Motor neuron (in vitro differentiated cells): ENCODE measurements at places on chromosomes 4 and X.

- ATAC-seq = no peak
Measured at GRCh38 chr4:144360146-144360793, 219.8 kb upstream of the GYPA start.

GRCh38 chr4:25320773-25321172, 8.2 kb downstream of the ZCCHC4 start:
- ATAC-seq = no peak

DNA sequence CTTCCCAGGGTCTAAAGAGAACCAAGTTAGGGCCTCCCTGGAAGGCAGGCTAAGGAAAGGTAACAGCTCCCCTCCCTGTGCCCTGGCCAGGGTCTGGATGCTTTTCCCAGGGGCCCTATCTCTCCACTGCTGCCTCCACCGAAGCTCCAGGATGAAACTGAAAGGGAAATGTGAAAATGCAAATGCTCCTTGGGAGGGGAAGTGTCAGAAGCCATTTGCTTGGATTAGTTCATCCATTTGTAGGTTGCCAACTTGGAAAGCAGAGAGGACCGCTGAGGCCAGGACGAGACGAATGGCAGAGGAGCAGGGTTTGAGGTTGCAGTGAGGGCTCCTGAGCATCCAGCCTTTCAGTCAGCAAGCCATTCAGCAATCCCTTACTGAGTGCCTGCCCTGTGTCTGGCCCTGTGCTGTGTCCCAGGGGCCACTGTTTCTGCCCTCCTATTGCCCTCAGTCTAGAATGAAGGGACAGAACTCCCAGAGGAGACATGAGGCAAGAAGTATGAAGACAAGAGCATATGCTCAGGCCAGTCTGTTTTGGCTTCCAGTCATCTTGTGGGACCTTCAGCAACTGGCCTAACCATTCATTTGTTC, 45.9 kb upstream of the PGRMC1 start:
- ATAC-seq = no peak

DNA sequence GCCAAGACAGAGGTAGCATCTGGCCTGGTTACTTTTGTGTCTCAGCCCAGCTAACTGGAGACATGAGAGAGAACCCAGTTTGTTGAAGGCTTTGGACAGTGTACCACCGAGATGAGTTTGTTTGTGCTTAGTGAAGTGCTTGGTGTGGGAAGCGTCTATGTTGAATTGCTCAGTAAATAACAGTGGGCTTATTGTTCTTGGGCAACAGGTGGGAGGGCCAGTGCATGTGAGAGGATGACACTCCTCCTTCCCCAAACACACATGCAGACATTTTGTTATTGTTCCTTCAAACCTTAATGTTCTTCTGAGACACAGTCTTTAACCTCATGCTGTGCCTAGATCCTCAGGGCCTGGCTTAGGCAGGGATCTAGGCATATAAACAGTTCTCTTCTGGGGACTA, 39.7 kb downstream of the MSN start:
- ATAC-seq = no peak

GRCh38 chr4:149158817-149159216, 656.8 kb downstream of the IQCM start:
- no peak for ATAC-seq

DNA sequence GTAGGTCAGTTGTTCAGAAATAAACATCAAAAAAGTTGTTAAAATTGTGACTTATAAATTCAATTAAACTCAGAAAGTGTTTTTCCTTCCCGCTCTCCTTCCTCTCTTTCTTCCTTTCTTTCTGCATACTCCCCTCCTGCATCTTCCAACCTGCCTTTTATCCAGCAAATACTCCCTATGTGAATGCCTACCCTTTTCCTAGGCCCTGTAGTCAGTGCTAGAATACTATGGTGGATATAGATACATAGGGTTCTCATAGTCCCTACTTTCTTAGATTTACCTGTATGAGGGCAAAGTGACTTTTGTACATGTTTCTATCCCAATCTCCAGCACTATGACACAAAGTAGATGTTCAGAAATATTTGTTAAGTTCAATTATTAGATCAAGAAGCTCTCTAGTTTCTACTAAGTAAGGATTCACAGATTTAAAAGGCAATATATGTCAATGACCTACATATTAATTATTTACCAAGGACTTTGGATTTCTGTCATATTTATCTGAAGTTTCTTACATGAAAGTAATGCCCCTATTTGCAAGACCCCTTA, 732 bp downstream of the SULT1E1 start:
- no peak for ATAC-seq

- no peak for ATAC-seq
Measured at GRCh38 chr4:104351706-104352105, 143.0 kb downstream of the CXXC4 start.

- ATAC-seq = no peak
Measured at GRCh38 chr4:113524505-113525186, 236.9 kb downstream of the CAMK2D start.

- ATAC-seq = no peak
Measured at GRCh38 chr4:187118602-187119120, 395.0 kb upstream of the FAT1 start.

GRCh38 chr4:2686379-2687265, 69.5 kb downstream of the TNIP2 start:
- no peak for ATAC-seq

- ATAC-seq = no peak
Measured at GRCh38 chr4:9812501-9813340, 31.3 kb downstream of the DRD5 start.

- no peak for ATAC-seq
Measured at GRCh38 chr4:85798012-85798770, 323.2 kb downstream of the ARHGAP24 start.

GRCh38 chr4:110624904-110625494, 2.1 kb upstream of the PITX2 start:
- no peak for ATAC-seq

DNA sequence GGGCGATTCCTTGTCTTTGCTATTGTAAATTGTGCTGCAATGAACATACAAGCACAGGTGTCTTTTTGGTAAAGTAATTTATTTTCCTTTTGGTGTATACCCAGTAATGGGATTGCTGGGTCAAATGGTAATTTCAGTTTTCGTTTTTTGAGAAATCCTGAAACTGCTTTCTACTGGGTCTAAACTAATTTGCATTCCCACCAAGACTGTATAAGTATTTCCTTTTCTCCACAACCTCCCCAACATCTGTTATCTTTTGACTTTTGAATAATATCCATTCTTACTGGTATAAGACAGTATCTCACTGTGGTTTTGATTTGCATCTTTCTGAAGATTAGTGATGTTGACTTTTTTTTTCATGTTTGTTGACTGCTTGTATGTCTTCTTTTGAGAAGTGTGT, 2506.0 kb downstream of the PCDH7 start:
- ATAC-seq = no peak

- ATAC-seq = no peak
Measured at GRCh38 chrX:44401151-44401550, 57.7 kb upstream of the EFHC2 start.

DNA sequence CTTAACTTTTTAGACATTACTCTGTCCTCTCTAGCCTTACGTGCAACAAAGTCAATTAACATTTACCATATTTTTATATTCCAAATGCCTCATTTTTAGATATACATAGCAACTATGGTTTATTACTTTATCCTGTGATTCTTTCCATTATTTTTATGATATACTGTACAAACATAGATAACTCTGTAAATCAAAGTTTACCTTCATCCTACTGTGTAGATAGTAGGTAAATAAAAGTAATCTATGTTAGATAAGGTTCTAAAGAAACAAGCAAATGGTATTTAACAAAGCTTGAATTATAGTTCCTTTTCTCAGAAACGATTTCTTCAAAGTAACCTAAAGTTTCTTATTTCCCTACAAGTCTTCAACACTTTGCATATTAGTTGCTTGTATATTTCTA, 350.0 kb downstream of the GALNTL6 start:
- ATAC-seq = no peak

- no peak for ATAC-seq
Measured at GRCh38 chrX:73478961-73479360, 32.1 kb downstream of the CDX4 start.

GRCh38 chrX:17826609-17827496, 34.2 kb downstream of the RAI2 start:
- no peak for ATAC-seq

- no peak for ATAC-seq
Measured at GRCh38 chrX:32893751-32894150, 317.6 kb downstream of the DMD start.

DNA sequence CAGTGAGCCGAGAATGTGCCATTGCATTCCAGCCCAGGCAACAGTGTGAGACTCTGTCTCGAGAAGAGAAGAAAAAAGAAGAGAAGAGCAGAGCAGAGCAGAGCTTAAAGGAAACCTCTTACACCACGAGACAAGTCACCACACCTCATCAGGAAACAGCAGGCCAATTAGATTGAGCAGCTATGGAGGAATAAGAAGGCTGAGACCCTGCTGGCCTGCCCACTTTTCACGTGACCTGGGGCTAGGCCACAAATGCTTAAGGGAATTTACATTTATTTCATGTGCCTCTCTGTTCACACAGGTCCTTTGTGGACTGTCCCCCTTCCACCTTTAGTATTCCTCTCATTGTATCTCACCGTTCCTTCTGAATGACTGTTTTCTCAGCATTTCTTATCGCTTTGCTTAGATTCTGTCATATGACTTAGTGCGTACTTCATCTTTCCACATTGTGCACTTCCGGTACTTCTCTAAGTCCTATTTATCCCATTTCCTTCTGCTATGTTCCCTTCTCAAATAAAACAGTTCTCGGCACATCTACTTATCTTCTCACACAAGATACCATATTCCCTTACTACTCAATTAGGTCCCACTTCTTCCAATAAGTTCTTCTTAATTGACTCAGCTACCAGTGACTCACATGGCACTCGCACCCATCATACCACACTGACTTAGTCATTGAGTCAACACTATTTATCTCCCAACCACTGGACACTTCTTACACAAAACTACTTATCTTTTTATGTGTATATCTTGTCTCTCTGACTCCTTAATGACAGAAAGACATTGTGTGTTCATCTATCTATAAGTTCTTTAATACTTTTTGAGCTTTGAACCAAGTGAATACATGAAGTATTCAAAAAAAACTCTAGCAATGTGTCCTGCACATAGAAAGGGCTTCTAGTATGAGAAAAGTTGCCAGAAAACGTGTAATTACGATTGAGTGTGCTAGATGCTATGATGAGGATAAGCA, 11.0 kb downstream of the CUL4B start:
- peak; percentile 54 for ATAC-seq
